CD4-positive, alpha-beta T cell treated with Interleukin-15 for 4 hours (primary cell): ENCODE measurements at places on chromosomes 7 and 10.

- DNase-seq, result no peak
Measured at GRCh38 chr7:128170461-128170860, 70.6 kb upstream of the LEP start.

DNA sequence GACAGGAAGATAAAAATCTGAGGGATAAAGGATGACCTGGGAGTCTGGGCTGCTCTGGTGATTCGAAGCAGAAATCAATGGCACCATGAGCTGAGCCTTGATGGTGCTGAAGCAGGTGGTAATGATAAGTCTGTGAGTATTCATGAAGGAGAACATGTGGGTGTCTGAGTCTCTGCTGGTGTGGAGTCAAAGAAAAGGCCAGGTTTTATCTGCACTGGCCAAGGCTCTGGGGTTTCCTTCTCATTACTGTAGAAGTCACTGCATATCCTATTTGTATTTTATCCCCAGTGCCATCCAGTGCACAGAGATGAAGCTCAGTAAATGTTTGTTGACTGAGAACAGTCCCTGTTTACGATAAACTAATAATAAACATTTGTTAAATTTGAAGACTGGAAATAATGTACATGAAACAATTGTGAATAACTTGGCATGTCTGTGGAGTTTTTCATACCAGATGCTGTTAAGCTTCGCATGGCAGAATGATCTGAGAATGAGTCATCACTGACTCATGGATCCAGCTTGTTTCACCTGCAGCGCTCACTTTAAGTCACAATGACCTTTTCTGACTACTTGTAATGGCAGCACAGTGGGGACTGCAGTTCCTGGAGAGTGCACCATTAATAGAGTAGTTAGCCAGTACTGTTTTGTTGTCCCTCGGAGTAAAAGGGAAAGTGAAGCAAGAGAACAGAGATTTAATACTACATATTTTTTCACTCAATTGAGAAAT, 538.5 kb downstream of the HTR7 start:
- DNase-seq, result no peak

DNA sequence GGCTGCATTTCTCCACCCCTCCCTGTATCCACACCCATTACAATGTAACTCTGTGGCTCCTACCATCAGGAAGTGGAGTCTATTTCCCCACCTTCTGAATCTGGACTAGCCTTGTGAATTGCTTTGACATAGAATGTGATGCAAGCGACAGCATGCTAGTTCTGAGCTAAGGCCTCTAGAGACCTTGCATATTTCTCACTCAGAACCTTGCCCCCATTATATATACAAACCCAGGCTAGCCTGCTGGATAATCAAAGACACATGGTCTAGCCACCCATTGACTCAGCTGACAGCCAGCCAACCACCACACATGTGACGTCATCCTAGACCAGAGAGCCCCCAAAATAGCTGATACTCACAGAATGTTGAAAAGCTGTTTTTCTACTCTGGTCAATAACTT, 77.9 kb downstream of the CCDC71L start:
- no peak for DNase-seq

- DNase-seq, result no peak
Measured at GRCh38 chr10:99849536-99849935, 67.1 kb downstream of the ABCC2 start.

- no peak for DNase-seq
Measured at GRCh38 chr7:84729284-84729683, 457.6 kb downstream of the SEMA3D start.

DNA sequence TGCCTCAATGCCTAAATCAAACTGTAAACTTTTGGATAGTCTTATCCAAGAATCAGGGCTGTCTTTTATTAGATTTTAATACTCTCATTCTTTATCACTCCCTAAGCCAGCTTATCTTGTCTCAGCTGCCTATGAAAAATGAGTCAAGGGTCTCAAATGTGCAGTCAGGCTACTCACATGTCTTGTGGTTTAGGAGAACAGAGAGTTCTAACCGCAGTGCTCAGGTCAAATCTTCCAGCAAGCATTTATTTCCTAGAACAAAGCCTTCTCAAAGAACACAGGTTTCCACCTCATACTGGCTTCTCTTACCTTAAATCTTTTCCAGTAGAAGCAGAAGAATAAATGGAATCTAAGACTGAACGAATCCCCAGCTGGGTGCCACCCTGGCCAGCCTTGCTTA, 23.5 kb downstream of the HTR5A start:
- DNase-seq, result no peak

DNA sequence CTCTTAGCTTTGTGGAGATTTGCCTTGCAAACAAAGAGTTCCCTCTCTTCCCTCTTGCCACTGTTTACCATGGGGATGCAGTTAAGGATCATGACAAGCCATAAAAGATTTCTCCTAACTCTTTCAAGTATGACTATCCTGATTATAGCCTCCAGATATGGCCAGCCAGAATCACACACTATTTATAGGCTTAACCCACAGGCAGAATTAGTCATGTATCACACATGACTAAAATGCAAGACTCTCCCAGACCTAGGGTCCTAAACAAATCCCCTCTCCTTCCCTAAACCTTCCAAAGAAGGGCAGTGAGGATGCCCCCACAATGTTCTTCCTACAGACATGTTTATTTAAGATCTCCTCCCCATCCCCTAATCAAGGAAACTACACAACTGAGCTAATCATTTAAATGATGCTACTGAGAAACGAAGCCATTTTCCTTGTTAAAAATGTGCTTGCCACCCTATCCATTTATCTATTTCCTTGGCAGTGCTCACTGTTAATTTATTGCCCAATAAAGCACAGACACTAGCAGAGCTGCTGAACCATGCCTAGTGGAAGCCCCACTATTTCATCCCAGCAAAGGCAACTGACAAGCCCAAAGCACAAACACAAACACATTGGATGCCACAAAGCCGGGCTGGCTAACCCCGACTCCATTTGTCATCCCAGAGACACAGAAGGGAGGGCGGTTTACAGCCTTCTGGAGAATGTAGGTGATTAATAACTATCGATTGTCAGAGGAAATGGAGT, 363.4 kb downstream of the KCNMA1 start:
- DNase-seq, result no peak

- no peak for DNase-seq
Measured at GRCh38 chr7:38318803-38319416, 45.5 kb upstream of the TARP start.

GRCh38 chr10:84988011-84988410, 659.6 kb downstream of the CCSER2 start:
- DNase-seq, result no peak

GRCh38 chr10:48931188-48931587, 8.5 kb downstream of the LRRC18 start:
- no peak for DNase-seq

- no peak for DNase-seq
Measured at GRCh38 chr10:7403620-7404019, 7.2 kb downstream of the SFMBT2 start.

- peak; percentile 19 for DNase-seq
Measured at GRCh38 chr7:143295870-143296269, 7.7 kb downstream of the CASP2 start.

GRCh38 chr10:123847686-123848432, 43.7 kb downstream of the CPXM2 start:
- DNase-seq, result no peak

- no peak for DNase-seq
Measured at GRCh38 chr10:18822156-18822555, 162.9 kb downstream of the ARL5B start.

DNA sequence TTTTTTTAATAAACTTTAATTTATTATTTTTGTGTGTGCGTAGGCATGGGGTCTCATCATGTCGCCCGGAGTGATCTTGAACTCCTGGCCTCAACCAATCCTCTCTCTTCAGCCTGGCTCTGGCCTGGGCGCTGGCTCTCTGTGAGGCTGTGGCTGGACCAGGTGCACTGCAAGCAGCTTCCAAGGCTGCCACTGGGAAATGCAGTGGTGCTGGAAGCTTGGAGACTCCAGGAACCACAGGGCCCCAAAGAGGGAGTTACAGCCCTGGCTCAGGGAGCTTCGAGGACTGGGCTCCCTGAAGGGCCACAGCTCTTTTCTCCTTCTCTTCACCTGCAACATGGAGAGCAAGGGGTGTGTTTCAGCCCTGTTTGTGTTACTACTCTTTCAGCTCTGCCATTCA, 36.7 kb upstream of the BNIP3 start:
- DNase-seq, result no peak

- DNase-seq, result no peak
Measured at GRCh38 chr7:147081117-147081516, 964.5 kb downstream of the CNTNAP2 start.

DNA sequence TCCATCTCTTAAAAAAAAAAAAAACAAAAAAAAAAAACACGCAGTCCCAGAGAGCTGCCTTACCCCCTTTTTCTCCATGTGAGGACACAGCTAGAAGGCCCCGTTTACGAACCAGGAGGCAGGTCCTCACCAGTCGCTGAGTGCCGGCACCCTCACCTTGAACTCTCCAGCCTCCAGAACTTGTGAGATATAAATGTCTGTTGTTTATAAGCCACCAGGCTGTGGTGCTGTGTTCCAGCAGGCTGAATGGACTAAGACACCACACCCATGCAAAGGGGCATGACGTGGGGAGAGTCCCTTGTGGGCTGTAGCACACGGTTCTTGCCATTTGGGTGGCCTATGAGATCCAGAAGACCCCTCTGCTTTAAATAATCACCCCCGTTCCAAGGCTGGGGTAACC, 17.2 kb downstream of the ECHDC3 start:
- no peak for DNase-seq

DNA sequence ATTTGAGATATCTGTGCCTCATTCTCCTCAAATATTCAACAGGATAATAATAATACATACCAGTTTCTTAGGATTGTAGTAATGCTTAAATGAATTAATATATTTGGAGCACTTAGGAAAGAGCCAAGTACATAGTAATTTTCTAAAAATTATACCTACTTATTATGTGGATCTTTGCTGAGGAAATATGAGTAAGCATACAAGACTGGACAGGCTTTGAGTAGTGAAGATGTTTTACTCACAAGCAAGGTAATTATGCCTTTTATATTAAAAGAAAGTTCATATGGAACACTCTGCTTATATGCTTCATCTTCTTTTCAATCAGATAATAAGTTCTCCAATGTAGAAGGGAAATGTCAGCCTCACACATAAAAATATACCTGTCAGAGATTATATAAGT, 337.5 kb upstream of the KAT6B start:
- no peak for DNase-seq

DNA sequence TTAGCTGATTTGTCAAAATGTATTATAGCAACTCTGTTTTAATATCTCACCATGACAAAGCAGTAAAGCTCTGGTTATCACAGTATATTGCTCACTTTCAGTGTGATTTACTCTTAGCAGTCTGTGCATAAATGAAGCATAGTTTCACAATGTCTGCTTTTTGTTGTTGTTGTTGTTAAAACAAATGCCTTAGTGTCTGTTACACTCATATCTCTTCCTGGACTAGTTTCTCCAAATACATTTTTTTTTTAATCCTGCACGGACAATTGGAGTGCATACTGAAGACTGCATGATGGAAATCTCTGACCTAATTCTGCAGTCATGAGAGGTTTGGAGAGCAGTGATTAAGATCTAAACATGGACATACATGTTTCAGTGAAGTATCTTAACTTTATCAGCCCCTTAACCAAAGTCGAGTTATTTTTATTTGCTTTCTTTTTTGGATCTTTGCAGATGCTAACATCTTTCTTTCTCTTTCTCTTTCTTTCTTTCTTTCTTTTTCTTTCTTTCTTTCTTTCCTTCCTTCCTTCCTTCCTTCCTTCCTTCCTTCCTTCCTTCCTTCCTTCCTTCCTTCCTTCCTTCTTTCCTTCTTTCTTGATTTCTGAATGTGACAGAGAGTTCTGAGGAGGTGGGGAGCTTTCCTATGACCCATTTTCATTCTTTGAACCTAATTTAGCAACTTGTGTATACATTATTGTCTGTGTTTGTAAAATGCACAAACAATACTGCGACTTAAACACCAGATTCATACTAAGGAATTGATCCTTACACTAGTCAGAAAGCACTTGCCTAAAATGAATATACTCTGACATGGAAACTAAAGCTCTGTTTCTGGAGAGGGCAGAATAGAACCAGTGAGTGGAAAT, 161.5 kb upstream of the AGR3 start:
- DNase-seq, result no peak

- DNase-seq, result no peak
Measured at GRCh38 chr7:5549096-5549763, 125.6 kb upstream of the TNRC18 start.

DNA sequence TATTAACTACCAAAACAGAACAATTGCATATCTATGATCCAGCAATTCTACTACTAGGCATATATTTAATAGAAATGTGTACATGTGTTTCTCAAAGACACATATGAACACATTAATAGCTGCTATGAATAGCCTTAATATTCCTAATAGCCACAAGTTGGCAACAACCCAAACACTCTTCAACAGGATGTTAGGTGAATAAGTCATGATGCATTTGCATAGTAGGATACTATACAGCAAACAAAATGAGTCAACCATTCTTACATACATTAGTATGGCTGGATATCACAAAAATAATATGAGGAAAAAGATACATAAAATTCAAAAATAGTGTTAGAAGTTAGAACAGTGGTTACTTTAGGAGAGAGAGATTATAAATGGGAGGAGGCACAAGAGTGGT, 26.8 kb upstream of the ZNF746 start:
- DNase-seq, result no peak

- no peak for DNase-seq
Measured at GRCh38 chr10:11210211-11210922, 192.7 kb downstream of the CELF2 start.

- no peak for DNase-seq
Measured at GRCh38 chr10:12902851-12903358, 98.6 kb downstream of the CCDC3 start.

DNA sequence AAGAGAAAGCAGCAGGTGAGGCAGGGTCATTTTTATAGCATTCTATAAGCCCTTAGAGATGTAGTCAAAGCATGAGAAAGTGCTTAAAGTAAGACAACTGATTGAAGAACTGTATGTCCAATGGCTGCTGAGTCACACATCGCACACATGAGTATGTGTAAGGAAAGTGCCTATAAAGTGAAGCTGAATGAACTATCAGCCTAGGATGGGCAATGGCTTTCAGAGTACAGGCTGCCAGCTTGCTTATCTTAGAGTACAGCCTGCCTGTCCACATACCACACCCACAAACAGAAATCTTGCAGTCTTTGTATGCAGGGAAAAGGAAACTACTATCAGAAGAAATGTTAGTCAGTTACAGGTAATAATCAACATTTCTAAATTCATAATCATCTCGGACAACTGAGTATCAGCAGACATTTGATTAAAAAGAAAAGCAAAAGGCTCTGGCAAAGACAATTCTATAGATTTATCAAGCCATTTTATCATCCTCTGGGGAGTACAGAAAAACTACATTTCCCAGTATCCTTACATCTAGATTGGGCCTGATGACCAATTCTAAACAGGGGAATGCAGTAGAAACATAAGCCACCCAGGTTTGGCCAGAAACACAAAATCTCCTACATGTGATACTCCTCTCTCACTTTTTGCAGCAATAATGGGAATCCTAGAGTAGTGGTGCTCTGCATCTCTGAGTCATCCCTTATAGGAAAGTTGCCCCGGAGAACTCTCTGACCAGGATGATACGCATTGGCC, 16.2 kb upstream of the EPHB6 start:
- DNase-seq, result no peak
